ENCODE measurements at places on chromosomes 16 and 17.

DNA sequence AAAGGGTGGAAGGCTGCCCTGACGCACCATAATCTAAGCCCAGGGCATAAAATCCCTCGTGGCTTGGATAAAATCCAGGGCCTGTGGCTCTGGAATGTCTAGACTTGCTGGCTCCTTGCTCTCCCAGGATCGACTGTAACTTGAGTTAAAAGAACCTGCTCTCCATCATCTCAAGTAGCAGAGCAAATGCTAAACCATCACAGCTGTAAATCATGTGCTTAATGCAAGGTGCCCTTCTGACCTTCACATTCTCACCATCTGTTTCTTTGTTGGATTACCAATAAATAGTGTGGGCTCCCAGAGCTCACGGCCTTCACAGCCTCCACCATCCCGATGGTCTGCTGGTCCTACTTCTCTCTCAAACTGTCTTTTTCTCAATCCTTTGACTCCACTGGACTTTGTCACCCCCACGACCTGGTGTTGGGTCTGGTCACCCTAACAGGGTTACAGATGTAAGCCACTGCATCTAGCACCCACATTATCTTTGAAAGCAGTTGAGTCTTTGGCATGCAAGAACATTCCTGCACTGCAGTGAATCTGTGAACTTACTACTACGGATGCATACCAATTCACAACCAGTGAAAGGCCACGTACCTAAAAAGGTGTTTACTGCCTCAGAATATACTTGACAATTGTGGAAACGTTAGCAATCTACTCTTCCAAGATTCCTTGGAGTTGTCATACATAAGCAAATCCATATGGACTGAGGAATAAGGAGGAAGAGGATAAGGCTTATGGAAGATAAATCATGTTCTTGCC is 15.3 kb downstream of the RSL1D1 start:
- DNase-seq, result peak; percentile 21

- no peak for DNase-seq
These were observed 4.4 kb downstream of the SOX9 start for GRCh38 chr17:72125226-72125651.

DNA sequence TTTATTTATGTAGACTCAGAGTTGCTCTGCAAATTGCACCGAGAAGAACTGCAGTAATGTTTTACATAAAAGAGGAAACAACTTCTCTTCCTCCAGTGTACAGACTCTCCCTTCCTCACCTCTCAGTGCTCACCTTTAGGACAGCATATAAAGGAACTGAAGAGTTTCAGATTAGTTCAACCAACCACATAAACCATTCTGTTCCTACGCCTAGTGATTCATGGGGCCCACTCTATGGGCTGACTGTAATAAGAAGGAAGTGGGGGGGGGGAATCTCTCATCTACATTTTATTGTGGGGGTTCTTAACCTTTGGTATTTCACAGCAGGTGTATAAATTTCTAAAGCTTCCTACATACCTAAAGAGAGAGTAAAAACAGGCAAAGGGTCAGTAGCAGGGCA is 18.3 kb downstream of the ZSWIM7 start:
- no peak for DNase-seq

DNA sequence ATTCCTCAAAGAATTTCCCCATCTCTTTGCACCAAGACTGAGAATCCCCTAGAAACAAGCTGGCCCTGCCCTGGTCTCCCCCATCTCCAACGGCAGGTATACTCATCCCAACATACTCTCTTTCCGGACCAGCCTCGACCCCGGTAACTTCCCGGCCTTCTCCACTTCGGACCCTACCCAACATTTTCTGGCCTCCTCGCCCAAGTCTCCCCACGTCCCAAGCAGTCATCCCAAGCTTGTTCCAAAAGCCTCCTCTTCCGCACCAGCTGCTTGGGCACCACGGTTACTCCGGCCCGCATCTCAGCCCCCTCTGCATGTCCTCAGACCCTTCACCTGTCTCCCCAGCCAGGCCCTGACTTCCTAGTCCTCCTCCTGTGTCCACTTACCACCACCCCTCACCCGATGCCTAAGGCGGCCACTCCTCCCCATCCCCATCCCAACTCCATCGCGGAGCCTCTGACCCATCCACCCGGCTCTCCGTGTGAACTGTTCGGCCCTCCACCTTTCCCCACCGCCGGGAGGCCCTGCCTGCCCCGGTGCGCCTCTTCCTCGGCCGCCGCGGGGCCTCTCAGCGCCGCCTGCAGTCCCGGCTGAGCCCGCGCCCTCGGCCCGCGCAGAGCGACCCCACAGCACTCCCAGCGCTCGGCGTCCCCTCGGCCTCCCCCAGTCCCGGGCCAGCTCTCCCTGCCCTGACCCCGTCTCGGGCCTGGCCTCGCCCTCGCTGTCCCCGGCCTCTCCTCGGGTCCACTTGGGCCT is 994 bp downstream of the PITPNA start:
- peak; percentile 81 for DNase-seq

- DNase-seq, result no peak
These were observed 66.8 kb downstream of the CMIP start for GRCh38 chr16:81511371-81511770.

DNA sequence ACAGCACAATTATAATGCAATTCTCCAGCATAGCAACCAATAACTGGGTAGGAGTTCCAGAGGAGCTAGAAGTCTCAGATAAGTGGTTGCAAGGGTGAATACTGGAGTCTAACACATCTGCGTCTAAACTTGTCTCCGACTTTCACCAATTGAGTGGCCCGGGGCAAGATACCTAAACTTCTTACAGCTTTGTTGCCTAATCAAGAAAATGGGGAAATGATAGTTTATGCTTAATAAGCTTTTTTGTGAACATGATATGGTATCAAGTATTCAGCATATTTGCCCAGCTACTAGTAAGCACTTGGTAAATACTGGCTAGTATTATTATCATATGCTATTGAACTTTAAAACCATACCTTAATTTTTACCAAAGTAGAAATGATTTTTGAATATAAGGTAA is 183.5 kb downstream of the KCNJ2 start:
- no peak for DNase-seq

Measured in activated effector memory CD4-positive, alpha-beta T cell treated with anti-CD3 and anti-CD28 coated beads, Interleukin-2, amount 50 U/mL, for 16 hours (primary cell).